SW 1271 (cell line): ENCODE measurements at places on chromosomes 16 and 17.

DNA sequence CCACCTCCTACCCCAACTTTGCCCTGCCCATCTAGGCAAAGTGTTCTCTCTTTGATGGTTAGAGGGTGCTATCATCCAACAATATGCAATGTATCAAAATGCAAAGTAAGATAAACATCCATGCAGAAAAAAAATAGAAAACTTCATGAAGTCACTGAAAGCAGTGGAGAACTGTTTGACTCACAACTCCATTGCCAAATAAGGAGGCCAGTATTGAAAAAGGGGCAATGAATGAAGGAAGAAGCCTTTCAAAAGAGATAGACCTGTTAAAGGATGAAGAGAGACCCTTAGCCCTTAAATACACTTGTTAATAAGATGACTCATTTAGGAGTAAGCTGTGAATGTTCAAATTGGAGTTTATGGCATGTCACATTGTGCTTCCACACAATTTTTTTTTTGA, 13.0 kb downstream of the FA2H start:
- DNase-seq: no peak

GRCh38 chr16:11078812-11079459, 134.6 kb downstream of the CLEC16A start:
- no peak for DNase-seq

DNA sequence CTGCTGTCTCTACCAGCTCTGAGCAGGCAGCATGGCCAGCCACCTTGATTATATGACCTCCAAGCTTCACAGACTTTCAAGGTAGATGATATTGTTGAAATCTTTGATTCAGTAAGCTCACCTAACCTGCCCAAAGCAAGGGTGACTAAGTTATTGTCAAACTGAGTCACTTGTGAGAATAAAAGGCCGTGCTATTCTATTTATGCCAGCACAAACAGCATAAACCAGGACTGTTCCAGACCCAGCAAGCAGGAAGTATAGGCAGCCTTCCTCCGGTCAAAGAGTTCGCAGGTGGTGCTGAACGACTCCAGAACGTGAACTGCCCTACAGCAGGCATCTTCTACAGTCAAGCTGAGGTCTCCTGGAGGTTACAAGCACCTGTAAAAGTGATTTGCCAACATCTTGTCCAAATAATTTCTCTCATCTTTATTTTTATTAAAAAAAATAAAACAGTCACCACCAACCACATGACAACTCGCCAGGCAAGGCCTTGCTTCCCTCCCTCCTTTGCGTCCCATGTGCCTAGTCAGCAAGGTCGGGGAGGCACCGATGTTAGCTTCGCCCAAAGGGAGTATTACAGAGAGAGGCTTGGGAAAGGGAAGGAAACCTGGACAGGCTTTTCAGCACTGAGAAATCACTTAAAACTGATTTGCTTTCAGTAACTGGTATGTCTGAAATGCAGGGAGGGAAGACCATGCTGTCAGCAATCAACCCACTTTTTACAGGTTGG, 10.8 kb downstream of the ARL2BP start:
- DNase-seq: no peak

DNA sequence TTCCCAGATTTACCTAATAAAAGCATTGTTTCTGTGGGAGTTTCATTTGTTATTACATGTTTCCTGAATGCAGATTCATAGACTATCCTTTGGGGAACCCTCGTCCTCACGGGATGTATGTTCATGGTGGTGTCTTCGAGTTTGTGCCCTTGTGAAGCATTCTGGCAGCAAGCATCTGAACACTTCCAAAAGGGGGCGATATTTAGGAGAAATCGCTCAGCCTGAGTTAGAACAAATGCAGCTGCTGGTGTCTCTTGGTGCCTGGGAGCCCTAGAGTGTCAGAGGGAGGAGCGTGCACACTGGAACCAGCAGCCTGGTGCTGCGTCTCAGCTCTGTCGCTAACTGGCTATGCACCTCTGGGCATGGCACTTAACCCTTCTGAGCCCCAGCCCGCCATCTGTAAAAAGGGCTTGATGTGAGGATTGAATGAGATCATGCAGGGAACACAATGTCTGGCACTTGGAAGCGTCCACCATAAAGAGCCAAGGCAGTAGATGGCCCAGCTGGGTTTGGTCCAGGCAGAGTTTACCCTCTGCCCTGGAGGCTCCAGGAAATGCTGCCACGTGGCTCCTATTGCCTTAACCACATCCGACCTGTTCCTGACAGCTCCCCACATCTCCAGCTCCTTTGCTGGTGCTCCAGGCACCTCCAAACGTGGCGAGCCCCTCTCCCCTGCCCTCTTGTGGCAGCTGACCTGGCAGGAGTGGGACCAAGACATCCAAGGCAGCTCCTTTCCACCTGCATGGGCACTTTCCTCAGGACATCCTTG, 25.0 kb upstream of the C16orf78 start:
- DNase-seq: no peak

DNA sequence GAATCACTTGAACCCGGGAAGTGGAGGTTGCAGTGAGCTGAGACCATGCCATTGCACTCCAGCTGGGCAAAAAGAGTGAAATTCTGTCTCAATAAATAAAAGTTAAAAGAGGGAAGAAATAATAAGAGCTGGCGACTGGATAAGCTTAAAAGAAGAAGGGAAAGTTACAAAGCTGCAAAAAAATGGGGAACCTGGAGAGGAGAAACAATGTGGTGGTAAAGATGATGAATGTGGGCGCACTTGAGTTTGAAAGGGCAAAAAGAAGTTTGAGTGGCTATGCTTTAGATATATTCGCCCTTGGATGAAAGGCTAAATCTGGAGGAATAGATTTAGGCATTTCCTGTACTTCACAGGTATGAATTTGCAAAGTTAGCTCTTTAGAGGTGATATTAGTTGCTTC, 53.0 kb upstream of the YPEL2 start:
- no peak for DNase-seq

- DNase-seq: no peak
Observed at GRCh38 chr17:76682296-76682695, 28.5 kb downstream of the MXRA7 start.

DNA sequence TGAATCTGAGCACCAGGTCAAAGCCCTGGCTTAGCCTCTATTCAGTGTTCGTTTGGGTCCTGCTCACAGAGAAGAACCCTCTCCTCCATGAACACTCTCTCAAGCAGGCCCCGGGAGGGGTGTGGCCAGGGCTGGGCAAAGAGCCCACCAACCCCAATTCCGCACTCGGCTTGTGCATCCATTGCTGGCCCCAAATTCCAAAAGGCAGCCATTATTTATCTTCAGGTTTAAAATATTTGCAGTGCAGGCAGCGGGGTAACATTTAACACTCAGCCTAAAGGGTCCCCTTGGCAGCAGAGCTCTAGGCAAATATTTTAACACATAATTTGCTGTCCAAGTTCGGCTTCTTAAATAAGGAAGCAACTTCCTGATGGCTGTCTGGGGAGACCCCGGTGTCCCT, 115.7 kb downstream of the ZNF423 start:
- no peak for DNase-seq

- no peak for DNase-seq
Observed at GRCh38 chr16:84786605-84787262, 33.1 kb upstream of the CRISPLD2 start.

DNA sequence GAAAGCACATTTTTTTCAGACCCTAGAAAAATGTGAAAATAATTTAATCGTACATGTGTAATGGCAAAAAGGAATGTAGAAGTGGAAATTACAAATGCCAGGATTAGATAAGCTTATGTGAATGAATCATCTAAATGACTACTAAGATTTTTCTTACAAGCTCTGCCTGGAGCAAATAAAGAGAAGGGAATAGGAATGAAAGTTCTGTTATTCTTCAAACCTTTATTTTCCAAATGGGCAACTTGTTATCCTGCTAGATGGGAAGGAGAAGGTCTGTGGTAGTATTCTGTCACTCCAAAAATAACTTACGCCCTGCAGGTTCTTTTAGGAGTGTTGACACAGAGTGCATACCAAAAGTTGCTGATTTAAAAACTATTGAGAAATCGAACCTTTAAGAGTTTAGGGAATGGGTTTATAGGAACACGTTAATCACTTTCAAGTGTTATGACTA, 9.7 kb downstream of the CTCF start:
- DNase-seq: no peak
